ENCODE measurements at places on chromosomes 4 and X.

DNA sequence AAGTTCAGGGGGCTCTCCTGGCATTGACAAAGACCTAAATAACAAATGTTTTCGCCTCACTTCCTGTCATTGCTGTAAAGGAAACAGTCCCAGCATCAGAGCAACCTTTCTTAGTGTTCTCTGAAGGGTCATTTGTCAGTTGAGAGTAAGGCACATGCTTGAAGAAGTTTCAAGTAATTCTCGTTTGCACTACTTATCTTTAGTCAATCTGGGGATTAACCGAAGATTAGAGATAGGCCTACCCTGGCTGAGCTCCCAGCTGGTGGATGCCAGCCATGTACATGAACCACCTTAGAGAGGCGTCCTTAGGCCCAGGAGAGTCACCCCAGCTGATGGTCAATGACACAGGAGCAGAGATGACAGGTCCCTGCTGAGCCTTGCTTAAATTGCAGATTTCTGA, 189.9 kb upstream of the PGRMC2 start:
- no peak for DNase-seq

GRCh38 chrX:145949056-145949455, 131.4 kb downstream of the SLITRK2 start:
- DNase-seq: no peak

GRCh38 chrX:53072418-53073114, 9.6 kb upstream of the TSPYL2 start:
- DNase-seq: no peak

DNA sequence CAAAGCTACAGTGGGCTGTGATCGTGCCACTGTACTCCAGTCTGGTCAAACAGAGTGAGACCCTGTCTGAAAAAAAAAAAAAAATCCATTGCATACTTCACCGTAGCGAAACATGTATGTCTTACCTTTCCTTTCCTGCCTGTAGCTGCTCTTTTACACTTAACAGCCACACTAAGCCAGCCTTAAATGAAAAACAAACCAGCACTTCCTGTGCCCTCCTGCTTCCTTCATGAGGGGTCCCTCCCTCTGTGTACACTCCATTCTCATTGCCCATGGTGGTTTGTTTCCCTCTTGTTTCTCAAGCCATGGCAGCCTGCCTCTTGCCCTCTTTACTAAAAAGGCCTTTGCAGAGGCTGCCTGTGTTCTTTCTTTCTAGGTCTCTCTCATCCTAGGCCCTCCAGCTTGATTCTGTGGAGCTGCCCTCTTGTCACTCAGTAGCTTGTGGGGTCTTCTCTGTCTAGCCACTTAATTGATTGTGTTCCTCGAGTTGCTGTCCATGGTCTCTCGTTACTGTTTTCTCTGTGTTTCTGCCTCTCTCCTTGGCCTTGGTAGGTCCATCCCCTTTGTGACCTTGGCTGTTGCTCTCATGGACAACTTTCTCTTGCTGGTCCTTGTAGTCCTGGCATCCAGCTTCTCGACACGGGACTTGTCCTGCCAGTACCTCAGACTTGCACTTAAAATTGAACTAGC, 52.1 kb upstream of the MSANTD1 start:
- DNase-seq: no peak

DNA sequence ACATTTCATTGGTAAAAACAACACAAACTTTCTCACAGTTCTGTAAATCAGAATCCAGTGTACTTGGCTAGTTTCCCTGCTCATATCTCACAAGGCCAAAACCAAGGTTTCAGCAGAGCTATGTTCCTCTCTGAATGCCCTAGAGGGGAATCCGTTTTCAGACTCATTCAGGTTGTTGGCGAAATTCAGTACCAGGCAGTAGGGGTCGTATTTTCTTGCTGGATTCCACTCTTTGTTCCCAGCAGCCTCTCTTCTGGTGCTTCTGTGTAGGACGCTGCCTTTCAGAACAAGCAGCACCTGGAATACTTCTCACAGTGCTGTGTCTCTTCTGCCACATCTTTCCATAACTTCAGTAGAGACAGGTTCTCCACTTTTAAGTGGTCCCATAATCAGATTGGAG, 351.9 kb downstream of the PCDH18 start:
- no peak for DNase-seq

DNA sequence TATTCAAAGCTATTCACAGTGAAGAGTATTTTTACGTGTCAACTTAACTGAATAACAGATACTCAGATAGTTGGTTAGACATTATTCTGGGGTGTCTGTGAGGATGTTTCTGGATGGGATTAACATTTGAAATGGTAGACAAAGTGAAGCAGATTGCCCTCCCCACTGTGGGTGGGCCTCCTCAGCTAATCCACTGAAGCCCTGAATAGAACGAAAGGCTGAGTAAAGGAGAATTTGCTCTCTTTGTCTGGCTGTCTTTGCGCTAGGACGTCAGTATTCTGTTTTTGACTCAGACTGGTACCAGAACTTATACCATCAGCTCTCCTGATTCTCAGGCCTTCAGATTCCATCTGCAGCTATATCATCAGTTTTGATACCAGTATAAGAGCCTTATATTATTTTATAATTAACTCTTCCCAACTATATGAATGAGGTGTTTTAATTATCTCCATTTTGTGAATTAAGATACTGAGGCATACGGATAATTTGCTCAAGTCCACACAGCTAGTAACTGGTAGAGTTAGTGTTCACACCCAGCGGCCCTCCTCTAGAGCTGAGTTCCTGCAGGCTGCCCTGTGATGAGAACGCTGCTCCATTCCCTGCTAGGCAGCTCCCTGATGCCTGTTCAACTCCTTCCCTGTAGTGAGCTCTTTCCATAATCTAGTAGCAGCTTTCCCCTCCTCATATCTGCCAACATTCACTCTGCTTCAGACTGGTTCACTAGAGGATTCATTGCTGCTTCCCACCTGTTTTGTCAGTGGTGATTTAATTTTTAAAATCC, 87.5 kb downstream of the RBM46 start:
- DNase-seq: no peak

- no peak for DNase-seq
Measured at GRCh38 chr4:88442689-88443191, 14.2 kb upstream of the HERC5 start.

GRCh38 chrX:39204353-39204752, 403.1 kb downstream of the MID1IP1 start:
- DNase-seq: no peak

DNA sequence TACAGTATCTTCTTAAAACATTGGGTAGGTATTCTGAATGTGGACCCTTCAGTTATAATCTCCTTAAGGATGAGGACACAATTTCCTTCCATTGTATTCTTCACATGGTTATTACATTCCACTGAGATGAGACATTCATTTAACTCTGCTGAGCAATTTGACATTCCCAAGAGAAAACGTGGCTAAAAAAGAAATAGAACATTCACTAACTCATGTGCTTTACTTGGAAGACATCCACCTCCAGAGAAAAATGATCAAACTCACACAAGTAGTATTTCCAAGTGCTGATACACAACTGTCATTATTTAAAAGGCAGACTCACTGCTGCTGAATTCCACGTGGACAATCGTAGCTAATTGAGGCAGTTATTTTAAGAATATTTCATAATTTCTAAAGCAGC, 227.9 kb upstream of the ANKRD50 start:
- DNase-seq: no peak

GRCh38 chr4:57114973-57115372, 4.8 kb upstream of the IGFBP7 start:
- no peak for DNase-seq

DNA sequence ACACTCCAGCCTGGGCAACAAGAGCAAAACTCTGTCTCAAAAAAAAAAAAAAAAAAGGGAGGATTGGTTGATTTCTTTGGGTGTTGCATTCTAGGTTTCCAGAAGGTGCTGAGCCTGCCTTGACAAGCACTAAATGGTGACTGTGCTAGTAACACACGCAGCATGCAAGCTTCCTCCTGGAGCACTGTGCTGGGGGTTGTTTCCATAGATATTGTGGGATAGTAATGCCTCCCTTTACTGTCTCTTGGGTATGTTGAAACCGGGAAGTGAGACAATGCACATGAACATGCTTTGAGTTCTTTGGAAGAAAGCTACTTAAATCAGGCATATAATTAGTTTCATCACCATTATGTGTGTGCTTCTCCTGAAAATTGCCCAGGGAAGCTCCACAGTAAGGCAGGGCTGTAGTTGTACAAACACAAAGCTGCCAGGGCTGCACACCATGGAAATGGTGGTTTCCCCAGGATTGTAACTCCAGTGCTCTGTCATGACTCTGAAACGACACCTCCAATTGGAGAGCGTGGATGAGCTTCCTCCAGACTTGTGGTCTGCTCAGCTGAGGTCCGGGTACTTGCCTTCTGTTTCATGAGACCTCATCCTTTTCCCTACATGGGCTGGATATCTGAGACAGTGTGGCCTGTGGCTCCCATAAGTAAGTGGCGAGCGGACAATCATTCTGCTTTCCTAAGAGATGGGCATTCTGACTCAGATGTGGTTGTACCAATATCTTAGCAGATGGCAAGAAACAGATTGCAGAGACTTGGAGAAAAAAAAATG, 31.5 kb upstream of the STOX2 start:
- no peak for DNase-seq

- DNase-seq: no peak
Measured at GRCh38 chr4:41594432-41594831, 56.5 kb downstream of the LIMCH1 start.

GRCh38 chrX:117752745-117753144, 363.9 kb downstream of the KLHL13 start:
- no peak for DNase-seq

GRCh38 chr4:139969635-139970266, 184.2 kb downstream of the MAML3 start:
- DNase-seq: no peak

- no peak for DNase-seq
Measured at GRCh38 chr4:97589481-97590196, 553.6 kb downstream of the STPG2 start.

DNA sequence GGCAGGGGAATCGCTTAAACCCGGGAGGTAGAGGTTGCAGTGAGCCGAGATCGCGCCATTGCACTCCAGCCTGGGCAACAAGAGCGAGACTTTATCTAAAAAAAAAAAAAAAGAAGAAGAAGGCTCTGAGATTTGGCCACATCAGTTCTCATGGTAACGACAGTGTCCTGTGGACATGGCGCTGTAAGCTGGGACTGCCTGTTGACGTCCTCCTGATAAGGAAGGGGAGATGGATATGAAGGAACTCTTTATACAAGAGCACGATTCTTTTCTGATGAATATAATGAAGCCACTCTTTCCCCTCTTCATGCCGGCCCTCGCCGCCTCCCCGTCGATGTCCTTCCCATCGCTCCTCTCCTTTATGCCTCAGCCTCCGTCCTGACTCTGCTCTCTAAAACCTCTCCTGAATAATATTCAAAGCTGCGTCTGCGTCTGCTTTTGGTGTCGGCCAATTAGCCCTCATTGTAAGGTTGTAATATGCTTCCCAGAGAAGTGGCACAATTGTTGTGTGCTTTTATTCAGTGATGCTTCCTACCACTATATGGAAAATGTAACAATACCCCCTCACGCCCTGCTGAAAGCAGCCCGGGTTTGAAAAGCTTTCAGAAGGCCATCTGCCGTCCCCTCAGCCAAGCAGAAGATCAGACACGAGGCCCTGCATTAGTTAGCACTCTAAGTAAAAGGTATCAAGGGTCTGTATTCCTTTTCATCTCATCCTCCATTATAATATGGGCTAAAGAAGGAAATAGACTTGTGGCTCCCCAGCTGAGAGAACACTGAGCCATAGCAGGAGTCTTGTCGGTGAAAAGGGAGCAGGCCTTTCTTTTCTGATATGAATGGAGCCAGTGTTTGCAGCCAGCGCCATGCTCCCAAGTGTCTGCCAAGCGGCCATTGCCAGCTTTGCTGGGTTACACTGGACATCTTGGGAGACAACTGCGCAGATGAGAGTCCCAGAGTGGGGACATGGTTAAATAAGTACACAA, 22.1 kb upstream of the SCOC start:
- no peak for DNase-seq

GRCh38 chr4:107978716-107979451, 10.8 kb upstream of the HADH start:
- DNase-seq: no peak

DNA sequence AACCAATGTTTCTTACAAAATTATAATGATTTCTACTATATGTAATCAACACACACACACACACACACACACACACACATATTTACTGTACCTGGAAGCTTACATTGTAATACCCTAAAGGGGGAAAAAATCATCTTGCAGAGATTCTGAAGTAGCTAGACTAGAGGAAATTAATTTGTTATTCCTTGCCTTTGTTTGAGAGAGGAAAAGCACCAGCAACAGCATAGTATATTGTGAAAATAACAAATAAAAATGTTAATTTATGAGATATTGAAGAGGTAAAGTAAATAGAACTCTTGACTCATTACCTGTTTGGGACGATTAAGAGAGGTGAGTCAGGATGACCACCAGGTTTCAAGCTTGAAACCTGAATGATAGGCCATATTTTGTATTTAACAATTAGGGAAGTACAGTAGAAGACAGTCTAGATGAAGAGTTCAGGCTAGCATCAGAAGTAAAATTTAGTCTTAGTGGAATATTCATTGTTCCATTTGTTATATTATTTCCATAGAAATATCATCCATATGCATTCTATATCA, 873.4 kb upstream of the PCDH10 start:
- DNase-seq: no peak

- no peak for DNase-seq
Measured at GRCh38 chrX:103681443-103681842, 5.1 kb downstream of the MORF4L2 start.

- no peak for DNase-seq
Measured at GRCh38 chrX:80316526-80316925, 103.7 kb upstream of the TENT5D start.

GRCh38 chr4:82467471-82467870, 37.1 kb downstream of the ENOPH1 start:
- no peak for DNase-seq

DNA sequence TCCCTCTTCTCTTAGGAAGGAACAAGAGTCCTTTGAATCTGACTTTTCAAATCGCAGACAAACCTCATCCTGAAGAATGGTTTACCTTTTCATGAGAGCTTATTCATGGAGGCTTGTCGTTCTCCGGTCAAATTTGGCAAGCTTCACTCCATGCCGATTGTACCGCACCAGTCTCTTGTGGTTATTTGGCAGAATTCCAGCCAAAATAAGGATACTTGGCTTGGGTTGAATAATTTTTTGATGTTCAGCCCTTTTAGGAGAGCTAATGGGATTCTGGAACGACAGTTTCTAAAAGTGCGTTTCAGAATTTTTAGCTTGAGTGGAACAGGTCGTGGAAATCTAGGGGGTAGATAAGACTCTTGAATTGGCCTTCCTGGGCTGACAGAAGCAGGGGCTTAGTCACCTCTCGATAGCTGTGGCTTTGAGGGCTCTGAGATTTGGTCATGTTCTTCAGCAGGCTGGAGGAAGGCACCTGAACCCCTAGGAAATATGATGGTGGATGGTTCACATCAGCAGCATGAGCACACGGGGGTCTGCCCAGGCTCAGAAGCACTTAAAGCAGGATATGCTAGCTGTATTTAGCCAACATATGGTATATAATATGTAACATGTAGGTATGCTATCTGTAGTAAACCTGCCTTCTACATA, 1.5 kb downstream of the KLHL2 start:
- DNase-seq: no peak

- no peak for DNase-seq
Measured at GRCh38 chr4:127293496-127293895, 339.3 kb upstream of the INTU start.
